BE2C (cell line): ENCODE measurements at places on chromosomes 3 and 15.

GRCh38 chr3:13827256-13827655, 52.6 kb downstream of the WNT7A start:
- no peak for DNase-seq

DNA sequence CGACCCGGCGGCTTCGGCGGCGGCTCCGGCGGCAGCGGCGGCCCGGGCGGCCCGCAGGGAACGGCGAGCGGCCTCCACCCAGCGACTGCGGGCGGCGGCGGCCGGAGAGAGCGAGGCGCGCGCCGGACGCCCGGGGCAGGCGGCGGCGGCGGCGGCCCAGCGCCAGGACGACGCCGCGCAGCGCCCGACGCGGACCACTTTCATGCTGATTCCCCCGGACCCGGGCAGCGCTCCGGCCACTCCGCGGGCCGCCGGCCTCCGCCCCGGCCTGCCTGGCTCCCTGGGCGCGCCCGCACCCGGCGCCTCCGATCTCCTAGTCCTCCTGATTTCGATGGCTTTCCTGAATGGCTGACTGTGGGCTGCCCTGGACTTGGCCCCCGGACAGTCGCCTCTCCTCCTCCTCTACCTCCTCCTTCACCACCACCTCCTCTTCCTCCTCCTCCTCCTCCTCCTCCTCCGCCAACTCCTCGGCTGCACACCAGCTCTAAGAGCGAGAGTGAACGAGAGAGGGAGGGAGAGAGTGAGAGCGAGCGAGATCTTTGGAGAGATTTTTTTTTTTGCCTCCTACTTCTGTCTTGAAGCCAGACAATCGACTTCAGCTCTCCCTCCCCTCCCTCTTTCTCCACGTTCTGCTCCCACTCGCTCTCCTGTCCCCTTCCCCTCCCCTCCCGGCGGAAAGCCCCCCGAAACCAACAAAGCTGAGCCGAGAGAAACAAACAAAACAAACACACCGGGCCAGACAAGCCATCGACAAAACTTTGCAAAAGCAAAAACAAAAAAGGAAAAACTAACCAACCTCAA, 844 bp downstream of the NR2F2 start:
- DNase-seq: peak; percentile 57

DNA sequence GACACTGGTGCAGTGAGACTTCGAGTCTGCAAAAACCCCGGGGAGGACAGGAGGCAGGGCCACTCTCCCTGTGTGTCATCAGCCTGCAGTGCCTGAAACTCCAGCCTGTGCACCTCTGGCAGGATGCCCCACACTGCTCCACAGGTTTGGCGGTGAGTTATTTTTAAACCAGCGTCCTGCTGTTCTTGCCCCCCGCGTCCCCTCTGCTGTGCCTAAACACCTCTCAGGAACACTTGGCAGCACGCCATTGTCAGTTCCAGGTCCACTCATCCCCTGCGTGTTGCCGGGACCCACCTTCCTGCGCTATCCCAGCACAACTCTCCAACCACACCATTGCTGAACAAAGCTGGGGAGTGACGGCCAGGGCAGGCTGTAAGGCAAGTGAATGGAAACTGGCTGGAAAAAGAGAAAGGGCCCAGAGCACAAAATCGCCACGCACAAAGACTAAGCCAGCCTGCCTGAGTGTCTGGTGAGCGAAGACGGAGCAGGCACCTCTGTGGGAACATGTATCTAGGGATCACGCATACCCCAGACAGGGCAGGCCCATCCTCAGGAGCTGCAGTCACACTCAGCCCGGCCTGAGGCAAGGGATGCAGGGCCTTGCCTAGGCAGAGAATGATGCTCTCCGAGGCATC, 3.1 kb upstream of the PLA2G4F start:
- DNase-seq: no peak

DNA sequence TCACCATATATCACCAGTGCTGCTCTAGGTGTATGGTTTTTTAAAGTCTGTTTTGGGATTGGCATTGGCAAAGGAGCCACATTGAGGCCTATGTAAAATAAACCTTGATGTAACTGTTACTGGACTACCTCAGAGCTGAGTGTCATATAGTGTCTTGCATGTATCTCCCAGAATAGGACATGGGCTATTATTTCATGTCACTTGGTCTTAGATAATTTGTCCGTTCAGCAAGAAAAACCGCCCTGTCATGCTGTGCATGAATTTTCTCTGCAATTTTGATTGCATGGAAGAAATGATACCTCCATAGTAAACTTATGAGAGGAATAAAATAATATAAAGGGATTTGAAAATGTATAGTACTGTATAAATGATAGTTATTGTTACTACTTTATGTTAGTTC, 59.6 kb downstream of the RNF13 start:
- DNase-seq: no peak

DNA sequence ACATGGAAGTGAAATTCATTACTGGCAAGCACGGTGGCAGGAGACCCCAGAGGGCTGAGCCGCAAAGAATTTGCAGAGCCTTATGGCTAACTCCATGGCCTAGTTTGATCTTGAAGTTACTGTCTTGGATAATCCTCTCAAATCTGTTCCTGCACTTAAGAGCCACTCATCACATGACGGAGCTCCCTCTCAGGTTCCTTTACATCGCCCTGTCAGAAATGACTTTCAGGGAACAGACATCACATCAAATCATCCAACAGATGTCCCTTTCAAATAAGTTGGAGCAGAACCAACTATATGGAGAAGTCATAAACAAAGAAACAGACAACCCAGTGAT, 328.8 kb upstream of the THBS1 start:
- DNase-seq: no peak

GRCh38 chr3:47722859-47723258, 58.8 kb downstream of the SMARCC1 start:
- DNase-seq: no peak

- no peak for DNase-seq
Measured at GRCh38 chr3:98839846-98840245, 61.6 kb downstream of the DCBLD2 start.

DNA sequence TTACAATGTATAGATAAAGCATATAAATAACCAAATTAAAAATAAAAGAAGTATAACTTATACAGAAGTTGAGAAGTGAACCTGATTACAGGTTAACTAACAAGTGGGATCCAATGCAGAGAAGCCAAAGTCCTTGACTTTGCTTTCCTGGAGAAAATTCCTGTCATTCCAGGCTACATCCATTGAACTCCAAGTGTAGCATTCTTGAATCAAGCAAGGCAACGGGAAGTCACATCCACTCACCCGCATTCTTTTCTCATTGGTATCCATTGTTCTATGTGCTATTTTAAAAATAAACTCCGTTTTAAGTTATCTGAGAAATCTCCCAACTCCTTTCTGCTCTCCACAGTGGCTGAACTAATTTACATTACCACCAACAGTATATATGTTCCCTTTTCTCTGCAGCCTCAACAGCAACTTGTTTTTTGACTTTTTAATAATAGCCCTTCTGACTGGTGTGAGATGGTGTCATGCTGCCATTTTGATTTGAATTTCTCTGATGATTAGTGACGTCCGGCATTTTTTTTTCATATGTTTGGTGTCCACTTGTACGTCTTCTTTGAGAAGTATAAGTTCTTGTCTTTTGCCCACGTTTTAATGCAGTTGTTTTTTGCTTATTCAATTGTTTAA, 534.3 kb downstream of the ROBO1 start:
- no peak for DNase-seq

- no peak for DNase-seq
Measured at GRCh38 chr3:97125902-97126499, 311.6 kb downstream of the EPHA6 start.

DNA sequence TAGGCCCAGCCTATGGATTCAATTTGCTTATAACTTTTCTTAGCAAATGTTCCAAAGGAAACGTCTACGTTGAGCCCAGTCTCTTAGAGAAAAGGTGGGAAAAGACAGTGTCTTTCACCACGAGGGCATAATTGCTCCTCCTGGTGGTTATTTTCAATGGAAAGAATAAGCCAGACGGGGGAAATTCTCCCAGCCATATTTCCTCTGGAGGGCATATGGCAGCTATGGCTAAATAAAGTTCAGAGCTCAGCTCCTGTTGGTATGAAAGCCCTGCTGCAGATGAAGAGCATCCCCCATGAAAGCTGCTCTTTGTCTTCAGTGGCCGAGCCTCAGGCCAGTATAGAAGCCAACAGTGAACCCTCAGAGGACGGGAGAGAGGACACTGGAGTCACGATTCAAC, 297.9 kb downstream of the RYR3 start:
- DNase-seq: no peak

- peak; percentile 4 for DNase-seq
Measured at GRCh38 chr3:126553284-126554084, 5.2 kb downstream of the C3orf22 start.

DNA sequence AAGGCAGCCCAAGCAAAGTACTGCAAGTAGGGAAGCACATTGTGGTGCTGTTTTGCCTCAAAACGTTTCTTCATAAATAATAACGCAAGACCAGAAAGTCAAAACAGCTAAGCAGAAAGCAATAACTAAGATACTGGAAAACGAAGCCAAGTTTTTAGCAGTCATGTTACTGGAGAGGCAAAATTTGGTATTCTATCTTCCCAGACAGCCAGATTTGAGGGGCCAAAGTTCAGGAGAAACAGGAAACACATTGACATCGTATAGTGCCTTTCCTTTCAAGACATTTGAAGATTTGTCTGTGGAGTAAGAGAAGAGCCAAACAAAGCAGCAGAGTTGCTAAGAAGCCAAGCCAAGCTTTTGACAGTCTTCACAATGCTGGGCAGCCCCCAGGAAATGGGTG, 843.6 kb upstream of the NECTIN3 start:
- no peak for DNase-seq

DNA sequence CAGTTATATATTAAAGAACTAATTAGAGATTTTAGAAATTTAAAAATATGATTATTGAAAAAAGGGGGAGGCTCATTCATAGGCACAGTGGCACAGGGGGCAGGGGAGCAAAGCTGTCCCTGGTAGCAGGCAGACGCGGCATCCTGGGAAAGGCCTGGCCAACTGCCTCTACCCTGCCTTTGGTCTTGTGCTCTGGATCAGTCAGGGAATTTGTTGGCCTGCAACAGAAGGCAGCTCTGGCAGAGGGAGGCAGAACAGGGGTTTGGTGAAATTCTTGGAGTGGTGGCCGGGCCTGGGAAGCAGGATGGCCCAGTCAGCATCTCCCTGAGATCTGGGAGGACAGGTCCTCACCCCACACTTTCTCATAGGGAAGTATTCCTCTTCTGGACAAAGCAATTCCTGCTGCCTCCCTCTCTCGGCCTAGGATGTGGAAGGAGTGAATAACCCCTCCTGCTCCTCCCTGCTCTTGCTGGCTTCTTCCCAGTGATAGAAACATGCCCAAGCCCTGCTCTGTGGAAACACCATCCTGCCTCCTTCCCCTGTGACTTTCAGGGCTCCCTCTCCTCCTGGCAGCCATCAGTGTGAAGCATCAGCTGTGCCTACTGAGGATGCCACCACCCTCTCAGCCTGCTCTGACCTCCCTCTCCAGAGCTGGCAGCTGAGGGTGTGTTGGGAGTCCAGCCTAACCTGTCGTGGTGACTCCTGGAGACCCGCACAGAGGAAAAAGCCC, 26.9 kb downstream of the PRR20G start:
- no peak for DNase-seq

- DNase-seq: no peak
Measured at GRCh38 chr3:110062716-110063115, 725.4 kb upstream of the DPPA4 start.

GRCh38 chr15:98123834-98124233, 163.3 kb downstream of the ARRDC4 start:
- no peak for DNase-seq

GRCh38 chr3:43411429-43411828, 125.1 kb downstream of the SNRK start:
- DNase-seq: no peak

GRCh38 chr3:157624801-157625200, 121.6 kb upstream of the VEPH1 start:
- DNase-seq: no peak

- DNase-seq: no peak
Measured at GRCh38 chr3:31661993-31662670, 129.4 kb downstream of the STT3B start.

GRCh38 chr3:27279123-27279522, 90.1 kb downstream of the NEK10 start:
- no peak for DNase-seq
